ENCODE measurements at places on chromosomes 16 and 17.

DNA sequence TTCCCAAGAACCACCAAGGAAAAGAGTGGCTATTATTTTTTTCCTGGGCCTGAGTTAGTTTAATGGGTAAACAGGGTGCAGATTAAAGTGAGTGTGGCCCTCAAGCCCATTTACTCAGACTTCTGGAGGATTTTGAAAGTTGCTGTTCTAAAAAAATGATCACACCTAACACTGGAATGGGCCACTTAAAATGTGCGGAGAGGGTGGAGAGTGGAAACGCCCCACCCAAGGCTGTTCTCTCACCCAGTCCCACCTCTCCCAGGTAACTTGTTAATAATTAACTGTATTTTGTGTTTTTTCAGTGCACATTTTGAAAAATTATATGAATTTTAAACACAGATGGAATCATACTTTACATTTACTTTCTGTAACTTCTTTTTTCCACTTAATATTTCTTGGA lies 5.4 kb downstream of the HIRIP3 start:
- no peak for DNase-seq

GRCh38 chr16:52957199-52957598 lies 95.5 kb downstream of the CHD9NB start:
- no peak for DNase-seq

DNA sequence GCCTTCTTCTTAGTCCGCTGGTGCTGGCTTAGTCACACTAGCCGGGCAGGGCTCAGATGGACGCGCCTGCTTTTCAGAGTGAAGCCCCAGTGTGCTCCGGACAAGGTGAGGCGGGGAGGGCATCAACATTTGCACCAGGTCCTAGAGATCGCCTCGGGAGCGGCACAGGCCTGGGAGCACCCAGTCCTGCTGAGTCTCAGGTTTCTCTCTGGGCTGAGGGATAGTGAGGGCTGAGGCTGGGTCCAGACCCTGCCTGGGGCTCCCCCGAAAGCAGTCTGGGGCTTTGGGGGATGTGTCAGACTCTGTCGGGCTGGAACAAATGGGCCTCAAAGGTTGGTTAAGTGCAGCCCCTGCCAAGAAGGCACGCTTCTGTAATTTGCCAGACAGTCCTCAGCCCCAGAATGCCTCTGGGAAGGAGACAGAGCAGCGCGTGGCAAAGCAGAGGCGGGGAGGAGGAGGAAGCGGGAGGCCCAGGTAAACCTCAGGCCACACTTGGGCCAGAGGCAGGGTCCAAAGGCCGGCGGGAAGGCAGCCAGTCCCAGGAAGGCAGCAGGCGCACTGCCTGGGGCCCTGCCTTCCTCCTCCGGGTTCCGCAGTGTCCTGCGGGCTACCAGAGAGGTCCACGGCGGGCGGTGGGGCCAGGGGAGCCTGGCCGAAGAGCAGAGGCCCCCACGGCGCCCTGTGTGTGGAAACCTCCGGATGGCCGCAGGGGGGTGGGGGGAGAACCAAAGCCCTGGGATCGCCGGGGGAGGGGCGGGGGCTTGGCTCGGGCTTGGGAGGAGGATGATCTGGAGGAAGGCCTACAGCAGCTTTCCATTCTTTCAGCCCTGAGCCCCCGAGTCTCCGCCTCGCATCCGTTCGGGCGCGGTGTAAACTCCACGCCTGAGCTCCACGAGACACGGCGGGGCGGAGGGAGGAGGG lies 39.5 kb upstream of the ATP2A3 start:
- DNase-seq = no peak

GRCh38 chr17:20938244-20938643 lies 104.6 kb downstream of the USP22 start:
- DNase-seq = no peak

- peak; percentile 2 for DNase-seq
Observed at GRCh38 chr17:47423406-47424295, 99.9 kb downstream of the EFCAB13 start.

- no peak for DNase-seq
Observed at GRCh38 chr17:41680426-41681040, 8.2 kb upstream of the EIF1 start.

Measured in activated CD4-positive, alpha-beta T cell treated with anti-CD3 and anti-CD28 coated beads, Interleukin-2, amount 50 U/mL, for 48 hours (primary cell).